ENCODE measurements at places on chromosomes 7 and 10.

GRCh38 chr10:76492026-76492425 lies 1060.6 kb downstream of the LRMDA start:
- DNase-seq, result no peak

- no peak for DNase-seq
These were observed 195.0 kb upstream of the PLXNA4 start for GRCh38 chr7:132771301-132771730.

DNA sequence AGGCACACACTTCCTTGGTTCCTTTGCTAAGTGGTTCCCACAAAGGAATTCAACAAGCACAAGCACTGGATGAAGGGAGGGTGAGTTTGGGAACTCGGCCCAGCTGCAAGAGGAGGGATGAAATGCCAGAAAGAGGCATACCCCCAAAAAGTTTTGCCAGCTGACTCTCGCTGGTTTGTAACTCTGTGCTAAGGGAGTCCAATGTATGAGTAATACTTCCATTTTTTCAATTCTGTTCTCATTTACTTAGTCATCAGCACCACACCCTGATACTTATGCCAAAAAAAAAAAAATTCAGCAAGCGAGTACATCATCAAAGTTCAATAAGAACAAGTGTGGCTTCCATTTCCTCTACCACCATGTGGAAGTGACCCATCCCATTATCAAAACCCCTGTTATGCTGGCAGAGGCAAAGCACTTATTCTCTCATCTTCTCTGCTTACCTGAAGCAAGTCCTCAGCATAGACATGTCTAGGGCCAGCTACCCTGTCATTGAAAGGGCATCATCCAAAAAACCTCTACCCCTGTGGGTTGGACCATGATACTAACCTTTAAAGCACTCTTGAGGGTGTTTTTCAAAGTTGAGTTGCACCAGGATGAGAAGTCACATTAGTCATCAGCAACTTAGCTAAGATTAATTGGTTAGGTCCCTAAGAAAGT lies 6.9 kb upstream of the HYCC1 start:
- DNase-seq, result no peak

DNA sequence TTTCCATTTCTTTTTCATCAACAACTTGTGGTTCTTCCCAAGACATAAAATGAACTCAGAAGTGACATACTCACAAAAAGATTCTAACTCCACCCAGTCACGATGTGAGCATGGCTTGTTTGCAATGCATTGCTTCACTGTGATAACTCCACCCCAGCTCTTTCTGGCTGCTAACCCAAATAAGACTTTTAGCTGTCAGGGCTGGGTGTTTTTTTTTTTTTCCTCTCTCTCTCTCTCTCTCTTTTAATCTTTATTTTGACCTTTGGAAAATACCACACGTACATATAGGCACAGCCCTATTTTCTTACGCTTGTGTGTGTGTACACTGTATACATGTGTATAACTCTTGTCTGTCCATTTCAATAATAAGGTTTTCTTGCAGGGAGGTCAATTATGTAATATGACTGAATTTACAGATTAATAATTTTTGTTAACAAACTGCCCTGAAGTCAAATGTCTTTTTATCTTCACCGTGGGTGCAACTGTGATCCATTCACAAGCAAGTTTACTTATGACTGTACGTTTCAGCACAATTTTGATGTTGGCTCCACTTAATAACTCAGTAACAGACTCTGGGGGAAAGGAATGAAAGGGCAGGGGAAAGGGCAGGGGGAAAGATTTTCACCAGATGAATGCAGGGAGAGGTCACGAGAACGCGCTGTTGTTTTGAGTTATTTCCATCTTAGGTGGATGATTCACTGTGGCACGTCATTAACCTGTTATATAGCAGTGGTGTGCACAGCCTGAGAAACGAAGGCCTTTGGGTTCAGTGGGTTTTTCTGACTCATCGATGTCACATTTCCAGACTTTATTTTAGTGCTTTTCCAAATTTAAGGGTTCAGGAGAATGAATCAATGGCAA lies 49.1 kb downstream of the APBB1IP start:
- DNase-seq, result no peak

- DNase-seq, result no peak
These were observed 43.4 kb downstream of the DNMBP start for GRCh38 chr10:99966306-99966705.

DNA sequence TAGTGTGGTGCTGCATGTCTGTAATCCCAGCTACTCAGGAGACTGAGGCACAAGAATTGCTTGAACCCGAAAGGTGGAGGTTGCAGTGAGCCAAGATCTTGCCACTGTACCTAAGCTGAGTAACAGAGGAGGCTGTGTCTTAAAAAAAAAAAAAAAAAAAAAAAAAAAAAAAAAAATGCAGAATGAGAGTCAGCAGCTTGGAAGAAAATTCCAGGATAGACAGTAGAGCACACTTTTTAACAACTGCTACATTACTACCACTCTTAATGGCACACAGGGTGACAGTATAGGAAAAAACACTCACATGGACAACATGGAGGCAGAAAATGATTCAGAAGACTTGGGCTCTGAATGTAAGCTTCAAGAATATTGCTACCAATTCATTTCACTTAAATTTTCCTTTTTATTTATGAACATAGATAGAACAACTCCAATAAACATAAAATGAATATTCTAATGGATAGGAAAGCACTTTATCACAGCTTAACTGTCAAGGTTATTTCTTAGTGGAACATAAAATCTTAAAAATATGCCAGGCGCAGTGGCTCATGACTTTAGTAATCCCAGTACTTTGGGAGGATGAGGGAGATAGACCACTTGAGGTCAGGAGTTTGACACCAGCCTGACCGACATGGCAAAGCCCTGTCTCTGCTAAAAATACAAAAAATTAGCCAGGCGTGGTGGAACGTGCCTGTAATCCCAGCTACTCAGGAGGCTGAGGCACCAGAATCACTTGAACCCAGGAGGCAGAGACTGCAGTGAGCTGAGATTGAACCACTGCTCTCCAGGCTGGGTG lies 31.5 kb downstream of the CHCHD3 start:
- DNase-seq, result no peak

DNA sequence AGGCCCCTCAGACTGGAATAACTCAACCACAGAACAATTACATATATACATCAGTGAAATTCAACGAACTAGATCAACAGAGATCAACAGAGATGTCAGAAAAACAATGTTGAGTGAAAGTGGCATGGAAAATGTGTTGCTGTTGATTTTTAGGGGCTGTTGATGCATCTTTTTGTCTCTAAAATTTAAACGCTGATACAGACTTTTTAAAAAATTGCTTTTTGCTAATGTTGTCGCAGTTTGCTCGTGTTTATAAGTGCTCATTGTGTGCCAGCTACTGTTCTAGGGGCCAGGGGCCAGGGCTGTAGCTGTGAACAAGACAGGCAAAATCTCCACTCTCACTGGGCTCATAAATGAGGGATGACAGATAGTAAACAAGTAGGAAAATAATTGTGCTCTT lies 18.3 kb downstream of the TMEM248 start:
- DNase-seq, result no peak

GRCh38 chr10:8616166-8616565 lies 561.7 kb downstream of the GATA3 start:
- no peak for DNase-seq

DNA sequence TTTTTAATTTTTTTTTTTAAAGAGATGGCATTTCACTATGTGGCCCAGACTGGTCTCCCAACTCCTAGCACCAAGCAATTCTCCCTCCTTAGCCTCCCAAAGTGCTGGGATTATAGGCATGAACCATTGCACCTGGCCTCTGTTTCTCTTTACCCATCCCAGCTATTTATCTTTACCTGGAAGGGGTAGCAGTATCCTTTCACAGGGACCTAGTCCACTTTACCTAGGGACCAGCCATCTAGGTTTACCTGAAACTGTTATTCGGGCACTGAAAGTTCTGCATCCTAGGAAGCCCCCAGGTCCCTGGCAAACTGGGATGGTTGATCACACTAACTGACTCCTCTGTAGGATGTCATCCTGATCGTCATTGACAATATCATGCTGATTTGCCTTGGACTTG lies 21.7 kb upstream of the AGFG2 start:
- no peak for DNase-seq

GRCh38 chr7:46321556-46322205 lies 400.6 kb upstream of the IGFBP3 start:
- no peak for DNase-seq

GRCh38 chr10:65898055-65898454 lies 1027.8 kb upstream of the LRRTM3 start:
- DNase-seq, result no peak

DNA sequence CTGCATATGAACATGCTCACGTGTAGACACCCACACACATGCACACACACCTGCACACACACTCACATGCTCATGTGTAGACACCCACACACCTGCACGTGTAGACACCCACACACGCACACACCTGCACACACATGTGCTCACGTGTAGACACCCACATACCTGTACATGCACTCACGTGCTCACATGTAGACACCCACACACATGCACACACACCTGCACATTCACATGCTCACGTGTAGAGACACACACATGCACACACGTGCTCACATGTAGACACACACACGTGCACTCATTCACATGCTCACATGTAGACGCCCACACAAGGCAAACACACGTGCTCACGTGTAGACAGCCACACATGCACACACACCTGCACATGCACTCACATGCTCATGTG lies 275.8 kb downstream of the PTPRN2 start:
- DNase-seq, result no peak

GRCh38 chr7:6256677-6257535 lies 15.5 kb downstream of the CYTH3 start:
- no peak for DNase-seq

- DNase-seq, result no peak
These were observed 210.1 kb upstream of the INHBA start for GRCh38 chr7:41912851-41913567.

GRCh38 chr10:89554433-89554832 lies 19.0 kb upstream of the SLC16A12 start:
- DNase-seq, result no peak

DNA sequence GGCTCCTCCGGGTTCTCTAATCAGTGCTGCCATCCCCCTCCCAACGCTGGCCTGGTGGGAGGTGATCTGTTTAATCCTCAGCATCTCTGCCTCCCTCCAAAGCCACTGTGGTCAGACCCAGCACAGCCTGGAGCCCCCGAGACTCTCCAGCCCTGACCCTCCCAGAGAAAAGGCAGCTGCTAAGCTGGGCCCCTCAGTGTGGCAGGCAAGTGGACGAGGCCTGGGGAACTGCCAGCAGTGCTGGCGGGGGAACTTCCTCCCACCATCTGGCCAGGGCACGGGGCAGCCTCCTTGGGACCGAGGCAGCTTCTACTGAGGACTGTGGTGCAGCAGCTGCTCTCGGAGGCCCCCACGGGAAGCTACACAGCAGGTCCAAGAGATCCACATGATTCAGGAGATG lies 51.1 kb downstream of the DPYSL4 start:
- DNase-seq, result no peak

DNA sequence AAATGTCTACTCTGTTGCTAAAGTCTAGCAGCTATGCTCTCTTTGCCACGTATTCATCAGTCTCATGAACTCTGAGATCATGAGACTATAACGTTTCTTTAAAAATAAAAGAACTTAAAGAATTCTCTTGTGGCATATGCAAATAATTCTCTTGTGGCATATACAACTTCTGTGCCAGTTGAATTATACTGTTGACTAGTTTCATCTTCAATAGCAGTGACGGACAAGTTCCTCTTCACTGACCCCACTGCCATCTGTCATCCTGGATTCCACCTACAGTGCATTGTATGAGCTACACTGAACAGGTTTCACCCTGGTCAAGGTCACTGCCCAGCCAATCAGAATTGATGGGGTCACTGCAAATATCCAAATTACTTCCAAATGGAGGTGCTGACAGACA lies 88.2 kb downstream of the CD36 start:
- no peak for DNase-seq
